Motor neuron (in vitro differentiated cells): ENCODE measurements at places on chromosomes 7 and 10.

- no peak for ATAC-seq
Observed at GRCh38 chr10:128097783-128098182, 28.4 kb downstream of the MKI67 start.

GRCh38 chr7:94575646-94576045 is 66.0 kb downstream of the CASD1 start:
- ATAC-seq = no peak

GRCh38 chr10:101444058-101444898 is 90.3 kb downstream of the BTRC start:
- no peak for ATAC-seq

- ATAC-seq = no peak
Observed at GRCh38 chr7:52257890-52258289, 777.5 kb upstream of the POM121L12 start.

DNA sequence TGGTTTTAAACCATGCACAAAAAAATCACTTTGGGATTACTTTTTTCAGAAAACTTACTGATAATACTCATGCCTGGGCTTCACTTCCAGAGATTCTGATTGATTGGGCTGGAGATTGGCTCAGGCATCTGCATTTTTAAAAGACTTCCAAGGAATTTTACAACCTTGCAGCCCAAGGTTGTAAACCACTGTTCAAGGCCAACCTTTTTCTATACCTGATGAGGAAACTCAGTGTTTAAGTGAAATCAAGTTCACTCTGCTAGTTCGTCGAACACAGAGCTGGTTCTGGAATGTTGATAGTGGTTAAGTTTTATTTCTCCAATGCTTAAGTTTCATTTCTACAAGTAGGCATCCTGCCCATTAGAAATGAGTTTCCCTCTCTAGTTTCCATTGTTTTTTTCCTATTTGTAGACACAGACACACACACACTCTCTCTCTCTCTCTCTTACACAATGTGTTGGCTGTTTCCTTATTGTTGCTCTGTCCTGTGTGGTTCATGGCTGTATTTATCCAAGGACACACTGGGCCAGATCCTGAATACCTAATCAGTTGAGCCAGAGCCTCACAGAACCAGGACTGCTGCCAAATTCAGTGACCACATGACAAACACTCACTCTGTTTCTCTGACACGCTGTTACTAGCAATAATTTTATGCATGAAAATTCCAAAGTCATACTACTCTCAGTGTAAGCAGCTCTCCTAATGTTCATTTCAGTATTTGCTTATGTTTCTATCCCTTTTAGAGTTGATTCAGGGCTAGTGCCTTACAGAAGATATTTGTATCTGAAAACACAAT is 3.7 kb upstream of the IFIT1B start:
- peak; percentile 96 for ATAC-seq

GRCh38 chr7:107945332-107945731 is 54.3 kb downstream of the DLD start:
- ATAC-seq = no peak
